ENCODE measurements at places on chromosomes 7 and 10.

DNA sequence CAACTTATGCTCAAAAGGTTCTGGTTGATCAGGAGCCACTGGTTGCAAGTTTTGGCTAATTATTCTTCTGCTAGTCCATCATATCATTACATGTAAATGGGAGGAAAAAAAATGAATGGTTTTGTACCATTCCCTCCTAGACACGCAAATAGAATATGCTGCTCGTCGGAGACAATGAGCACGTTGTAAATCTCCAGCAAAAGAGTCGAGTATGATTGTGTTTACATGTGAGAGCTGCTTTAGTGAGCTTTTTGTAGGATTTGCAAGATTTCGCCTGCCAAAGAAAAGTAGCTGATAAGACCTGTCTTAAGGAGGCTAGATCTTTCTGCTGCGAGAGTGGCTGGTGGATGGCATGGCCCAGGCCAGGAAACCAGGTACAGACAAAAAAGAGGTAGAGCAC lies 109.0 kb downstream of the ZMYND11 start:
- DNase-seq: no peak

GRCh38 chr7:15783987-15784693 lies 97.7 kb upstream of the MEOX2 start:
- no peak for DNase-seq

DNA sequence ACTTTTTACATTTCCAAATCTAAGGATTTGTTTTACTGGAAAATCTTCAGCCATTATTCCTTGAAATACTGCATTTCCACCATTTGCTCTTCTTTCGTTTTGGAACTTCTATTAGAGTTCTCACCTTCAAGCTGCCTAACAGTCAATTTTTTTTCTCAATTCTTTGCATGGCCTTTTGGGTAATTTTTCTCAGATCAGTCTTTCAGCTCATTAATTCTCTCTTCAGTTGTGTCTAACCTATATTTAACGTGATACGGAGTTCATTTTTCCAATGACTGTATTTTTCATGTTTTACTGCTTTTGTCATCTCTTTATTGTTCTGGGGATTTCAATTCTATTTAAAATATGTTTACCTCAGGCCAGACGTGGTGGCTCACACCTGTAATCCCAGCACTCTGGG lies 123.7 kb upstream of the AOAH start:
- no peak for DNase-seq

DNA sequence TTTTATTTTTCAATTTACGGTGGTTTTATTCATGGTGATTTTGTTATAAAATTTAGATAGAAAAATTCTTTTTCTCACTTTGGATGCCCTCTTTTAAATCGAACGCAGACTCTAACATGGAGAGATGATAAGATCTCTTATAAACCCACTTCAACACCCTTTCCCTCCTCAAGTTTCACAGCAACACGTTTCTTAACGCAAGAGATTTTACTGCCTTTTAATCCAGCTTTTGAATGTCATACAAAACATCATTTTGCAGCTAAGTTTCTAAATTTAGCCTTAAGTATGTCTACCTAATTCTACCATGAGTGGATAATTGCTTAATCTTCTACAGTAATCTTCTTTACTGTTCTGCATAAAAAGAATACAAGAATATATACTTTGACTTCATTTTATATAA lies 70.0 kb downstream of the SEMA3C start:
- no peak for DNase-seq

GRCh38 chr7:70480927-70481569 lies 650.9 kb upstream of the GALNT17 start:
- no peak for DNase-seq

DNA sequence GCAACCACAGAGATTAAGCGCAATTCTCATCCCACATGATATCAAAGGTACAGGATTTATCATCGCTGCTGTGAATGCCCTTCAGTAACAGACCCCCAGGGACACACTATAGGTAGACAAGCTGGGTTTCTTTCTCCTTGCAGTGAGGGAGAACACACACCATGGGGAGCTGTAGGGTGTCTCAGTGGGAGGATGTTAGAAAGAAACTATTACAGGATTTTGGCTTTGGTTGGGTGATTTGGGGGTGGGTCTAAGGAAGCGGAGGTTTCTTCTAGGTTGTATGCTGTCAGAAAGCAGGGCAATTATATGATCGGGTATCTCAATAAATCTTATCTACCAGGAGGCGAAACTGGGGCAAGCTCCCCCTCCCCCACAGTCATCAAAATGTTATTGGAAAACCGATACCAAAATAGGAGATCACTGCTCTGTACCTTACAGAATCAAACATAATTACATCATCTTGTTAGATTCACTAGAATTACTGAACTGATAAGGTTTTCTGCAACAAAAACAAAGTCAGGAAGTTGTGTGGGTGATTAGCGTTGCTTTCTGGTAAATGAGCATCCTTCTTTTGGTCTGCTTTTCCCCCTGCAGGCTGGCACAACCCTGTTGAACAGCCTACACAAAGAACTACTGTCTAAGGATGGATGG lies 209.7 kb downstream of the TEX36 start:
- DNase-seq: no peak

GRCh38 chr10:30460121-30460520 lies 26.1 kb downstream of the MAP3K8 start:
- DNase-seq: no peak

All from activated naive CD4-positive, alpha-beta T cell treated with Interleukin-2 at 50 U/mL for 16 hours (primary cell).